ENCODE measurements at places on chromosomes 2 and 18. TPM values are rescaled to one million over a fixed set of nuclear protein-coding genes. Genes with fewer than 3 reads are reported as not detected.

The BMP10 gene
- polyA plus RNA-seq, result not detected

- DNase-seq, result no peak
Measured at GRCh38 chr2:232929303-232930058, 59.4 kb downstream of the SNORC start.

GRCh38 chr2:69493268-69493667, 56.0 kb upstream of the NFU1 start:
- DNase-seq, result no peak

DNA sequence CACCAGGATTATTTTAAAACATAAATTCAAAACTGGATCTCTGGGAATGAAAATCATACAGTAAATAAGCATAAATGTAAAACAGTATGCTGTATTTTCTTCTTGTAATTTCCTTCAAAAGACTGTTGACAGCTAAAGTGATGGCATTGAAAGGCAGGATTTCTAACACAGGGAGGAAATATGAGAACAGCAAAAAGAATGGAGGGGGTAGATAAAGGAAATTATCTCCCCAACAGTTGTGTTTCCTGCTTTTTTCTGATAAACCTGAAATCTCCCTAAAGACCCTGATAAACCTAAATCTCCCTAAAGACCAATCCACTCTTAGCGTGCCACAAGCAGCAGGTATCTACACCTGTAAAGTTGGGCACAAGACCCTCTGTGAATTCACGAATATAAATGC, 50.8 kb downstream of the PIAS2 start:
- DNase-seq, result no peak

The DHRS9 gene
- polyA plus RNA-seq, result 0.27 TPM

GRCh38 chr2:231662811-231663457, 45.4 kb upstream of the PTMA start:
- DNase-seq, result no peak

Measured in pancreas (tissue), 10 donors.